ENCODE measurements at places on chromosomes 11 and 22. TPM values are rescaled to one million over a fixed set of nuclear protein-coding genes. Genes with fewer than 3 reads are reported as not detected.

GGT1 gene
- total RNA-seq: 1.7 TPM

- no peak overlapping the region for H3K27ac ChIP-seq
- H3K4me3 ChIP-seq: no peak overlapping the region
- no peaks in the 10 kb centered on the region for H3K4me1 ChIP-seq
These were observed 12.5 kb upstream of the CUL5 start for GRCh38 chr11:107996006-107996776.

- H3K27ac ChIP-seq: no peak overlapping the region
- H3K4me3 ChIP-seq: no peak overlapping the region
These were observed 32.5 kb upstream of the NUCB2 start for GRCh38 chr11:17244046-17244445.

GRCh38 chr11:132139181-132139580 lies 768.8 kb downstream of the NTM start:
- no peak overlapping the region for H3K27ac ChIP-seq
- H3K4me1 ChIP-seq: no peaks in the 10 kb centered on the region
- no peaks in the 10 kb centered on the region for H3K27me3 ChIP-seq
- H3K36me3 ChIP-seq: no peaks in the 10 kb centered on the region

DNA sequence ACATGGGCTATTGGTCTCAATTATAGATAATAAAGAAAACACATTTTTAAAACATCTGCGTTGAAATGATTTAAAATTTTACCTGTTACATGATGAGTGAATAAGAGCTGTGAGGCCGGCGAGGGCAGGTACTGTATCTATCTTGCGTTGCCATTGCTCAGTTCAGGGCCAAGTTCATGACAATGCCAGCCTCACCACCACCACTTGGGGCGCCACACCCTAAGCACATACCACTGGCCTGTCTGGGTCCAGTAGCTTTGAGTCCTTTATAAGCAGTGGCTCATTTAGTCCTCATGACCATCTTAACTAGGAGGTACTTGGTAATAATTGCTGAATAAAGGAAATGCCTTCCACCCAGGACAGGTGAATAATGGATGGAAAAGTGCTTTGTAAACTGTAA lies 14.5 kb upstream of the MB start:
- no peaks in the 10 kb centered on the region for H3K36me3 ChIP-seq
- no peak overlapping the region for H3K27ac ChIP-seq
- H3K4me1 ChIP-seq: peaks cover 9% of the 10 kb centered on the region
- H3K4me3 ChIP-seq: no peak overlapping the region
- H3K27me3 ChIP-seq: no peaks in the 10 kb centered on the region

DNA sequence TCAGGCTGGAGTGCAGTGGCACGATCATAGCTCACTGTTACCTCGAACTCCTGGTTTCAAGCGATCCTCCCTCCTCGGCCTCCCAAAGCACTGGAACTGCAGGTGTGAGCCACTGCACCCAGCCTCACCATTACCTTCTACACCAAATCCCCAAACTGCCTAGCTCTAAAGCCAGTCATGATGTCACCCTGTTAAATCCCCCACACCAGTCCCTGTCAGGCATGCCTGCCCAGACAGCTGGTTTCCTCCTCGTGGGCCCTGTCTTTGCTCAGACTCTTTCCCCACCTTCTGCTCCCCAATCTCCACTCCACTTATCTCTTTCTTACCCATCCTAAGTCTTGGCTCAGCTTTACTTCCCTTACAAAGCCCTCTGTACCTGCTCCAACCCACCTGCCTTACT lies 12.5 kb upstream of the EXPH5 start:
- H3K36me3 ChIP-seq: no peaks in the 10 kb centered on the region
- H3K4me1 ChIP-seq: no peaks in the 10 kb centered on the region
- H3K27me3 ChIP-seq: peaks cover 2% of the 10 kb centered on the region

DNA sequence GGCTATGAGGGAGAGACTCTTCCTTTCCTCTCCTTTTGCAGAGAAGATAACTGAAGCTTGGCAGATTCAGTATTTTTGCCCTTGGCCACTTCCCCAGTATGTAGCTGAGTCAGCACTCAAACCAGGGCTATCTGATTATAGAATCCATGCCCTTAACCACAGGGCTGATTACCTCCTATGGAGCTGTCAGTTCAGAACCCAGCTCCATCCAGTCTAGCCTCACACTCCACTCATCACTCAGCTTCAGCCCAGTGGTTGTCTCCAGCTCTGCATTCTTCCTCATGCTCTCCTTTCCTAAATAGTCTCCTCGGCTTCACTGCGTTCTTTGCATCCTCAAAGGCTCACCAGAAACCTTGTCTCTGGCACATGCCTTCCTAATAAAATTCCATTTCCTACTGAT lies 151.6 kb upstream of the BLID start:
- peaks cover 27% of the 10 kb centered on the region for H3K36me3 ChIP-seq
- H3K4me1 ChIP-seq: peaks cover 4% of the 10 kb centered on the region
- DNase-seq: peak; percentile 56
- no peak overlapping the region for H3K4me3 ChIP-seq

- no peaks in the 10 kb centered on the region for H3K36me3 ChIP-seq
- DNase-seq: peak; percentile 60
- H3K27ac ChIP-seq: peak overlapping the region; percentile 17
- no peaks in the 10 kb centered on the region for H3K27me3 ChIP-seq
These were observed 340.8 kb downstream of the MN1 start for GRCh38 chr22:27460591-27461347.

DNA sequence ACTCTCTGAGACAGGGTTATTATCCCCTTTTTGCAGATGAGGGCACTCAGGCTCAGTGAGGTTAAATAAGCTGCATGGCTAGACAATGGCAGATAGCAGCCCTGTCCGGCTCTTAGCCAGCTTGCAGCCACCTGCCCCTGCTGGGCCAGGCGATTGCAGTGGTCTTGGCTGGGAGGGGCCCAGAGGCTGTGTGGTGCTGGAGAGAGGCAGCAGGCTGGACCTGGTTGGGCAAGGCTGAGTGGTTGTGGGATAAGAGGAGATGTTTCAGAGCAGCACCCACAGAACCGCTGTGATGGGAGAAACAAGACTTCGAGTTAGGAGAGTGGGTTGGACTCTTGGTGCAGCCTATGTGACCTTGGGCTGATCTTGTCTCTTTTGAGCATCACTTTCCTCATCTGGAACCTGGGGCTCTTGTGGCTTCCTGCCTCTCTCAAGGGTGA lies 25.5 kb downstream of the PTPRJ start:
- no peak overlapping the region for H3K4me3 ChIP-seq
- H3K4me1 ChIP-seq: peaks cover 34% of the 10 kb centered on the region
- H3K27ac ChIP-seq: no peak overlapping the region
- no peaks in the 10 kb centered on the region for H3K36me3 ChIP-seq

DNA sequence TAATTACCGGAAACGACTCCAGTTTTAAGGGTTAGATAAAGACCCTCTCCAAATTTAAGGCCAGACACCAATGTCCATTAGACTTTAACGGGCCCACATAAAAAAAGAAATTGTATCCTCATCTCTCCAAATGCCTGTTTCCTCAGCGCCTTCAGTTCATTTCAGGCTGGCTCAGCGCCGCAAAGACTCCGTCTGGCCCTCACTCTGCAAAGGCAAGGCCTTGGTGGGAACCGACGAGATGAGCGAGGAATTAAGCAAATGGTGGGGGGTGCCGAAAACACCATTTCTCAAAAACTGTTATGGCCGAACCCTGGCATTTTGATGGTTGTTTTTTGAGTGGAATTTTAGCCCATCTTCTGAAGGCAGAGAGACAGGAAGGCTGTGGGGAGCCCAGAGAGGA lies 15.7 kb downstream of the MN1 start:
- no peaks in the 10 kb centered on the region for H3K27me3 ChIP-seq
- peaks cover 4% of the 10 kb centered on the region for H3K36me3 ChIP-seq
- H3K27ac ChIP-seq: no peak overlapping the region
- H3K4me3 ChIP-seq: no peak overlapping the region
- no peak for DNase-seq

GRCh38 chr22:29782061-29782845 lies 15.1 kb downstream of the UQCR10 start:
- H3K36me3 ChIP-seq: peaks cover 1% of the 10 kb centered on the region
- H3K4me1 ChIP-seq: peaks cover 31% of the 10 kb centered on the region
- peak overlapping the region; percentile 90 for H3K27ac ChIP-seq
- no peaks in the 10 kb centered on the region for H3K27me3 ChIP-seq

DNA sequence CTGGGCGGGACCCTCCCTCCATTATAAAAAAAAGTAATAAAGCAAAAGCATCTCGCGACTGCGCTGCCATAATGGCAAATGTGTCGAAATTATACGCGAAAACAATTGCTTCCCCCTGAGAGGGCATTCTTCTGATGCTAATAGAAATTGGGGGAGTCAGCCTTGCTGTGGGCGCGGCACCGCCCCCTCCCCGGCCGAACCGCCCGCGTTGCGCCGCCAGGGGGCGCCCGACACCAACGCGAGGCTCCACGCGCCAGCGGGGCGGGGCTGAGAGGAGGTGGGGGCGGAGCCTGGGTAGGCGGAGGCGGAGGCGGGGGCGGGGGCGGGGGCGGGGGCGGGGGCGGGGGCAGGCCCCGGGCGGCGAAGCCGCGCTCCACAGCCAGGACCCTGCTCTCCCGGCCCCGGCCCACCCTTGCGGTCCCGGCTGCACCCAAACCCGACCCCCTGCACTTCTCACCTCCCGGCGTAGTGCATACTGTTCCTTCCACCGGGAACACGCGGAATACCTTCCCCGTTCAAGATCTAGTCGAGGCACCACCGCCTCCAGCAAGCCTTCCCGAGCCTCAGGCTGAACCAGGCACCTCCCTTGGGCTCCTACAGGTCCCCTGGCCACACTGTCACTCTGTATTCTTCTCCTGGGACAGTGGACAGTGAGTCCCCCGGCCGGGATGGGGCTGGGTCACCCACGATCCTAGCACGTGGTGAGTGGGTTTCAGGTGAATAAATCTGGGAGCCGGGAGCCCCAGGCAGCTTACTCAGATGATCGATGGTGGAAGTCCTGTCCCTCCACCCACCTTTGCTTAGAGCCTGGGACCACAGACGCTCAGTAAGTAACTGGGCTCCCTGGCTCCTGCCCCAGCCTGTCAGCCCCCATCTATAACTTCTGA lies 15.5 kb upstream of the UPK3A start:
- H3K36me3 ChIP-seq: no peaks in the 10 kb centered on the region
- peak overlapping the region; percentile 86 for H3K4me3 ChIP-seq
- DNase-seq: peak; percentile 53
- peak overlapping the region; percentile 54 for H3K27ac ChIP-seq
- H3K27me3 ChIP-seq: peaks cover 8% of the 10 kb centered on the region

DNA sequence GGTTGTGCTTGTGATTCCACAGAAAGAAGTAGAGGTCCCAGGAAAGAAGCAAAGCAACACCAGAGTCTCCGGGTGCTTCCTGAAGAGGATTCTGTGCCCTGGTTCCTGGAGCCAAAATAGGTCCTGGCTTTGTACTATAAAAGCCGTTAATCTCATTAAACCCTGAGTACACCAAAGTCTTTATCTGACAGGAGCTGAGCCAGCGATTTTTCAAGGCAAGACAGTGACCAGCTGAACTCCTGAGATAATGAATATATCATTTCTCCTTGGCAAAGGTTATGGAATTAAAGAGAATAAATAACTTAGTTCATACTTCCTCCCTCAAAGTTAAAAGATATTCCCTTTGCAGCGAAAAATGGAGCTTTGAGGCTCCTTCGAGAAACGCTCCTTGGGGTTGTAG lies 5.2 kb downstream of the TMEM138 start:
- H3K4me1 ChIP-seq: peaks cover 11% of the 10 kb centered on the region
- no peak overlapping the region for H3K4me3 ChIP-seq
- H3K27ac ChIP-seq: no peak overlapping the region
- peaks cover 35% of the 10 kb centered on the region for H3K36me3 ChIP-seq

- H3K4me3 ChIP-seq: peak overlapping the region; percentile 67
- peaks cover 25% of the 10 kb centered on the region for H3K4me1 ChIP-seq
- peak overlapping the region; percentile 52 for H3K27ac ChIP-seq
- no peaks in the 10 kb centered on the region for H3K27me3 ChIP-seq
- peaks cover 1% of the 10 kb centered on the region for H3K36me3 ChIP-seq
These were observed 696 bp upstream of the MICAL2 start for GRCh38 chr11:12109591-12110196.

All from IMR-90 (cell line).